ENCODE measurements at places on chromosomes 16 and 17.
A peak's percentile ranks its signal among the peaks of the same experiment; 100 is the strongest.

GRCh38 chr17:36674278-36674650 lies 72.9 kb downstream of the MRM1 start:
- no peak for DNase-seq
- no peak overlapping the region for H3K4me3 ChIP-seq
- H3K36me3 ChIP-seq = no peaks in the 10 kb centered on the region
- peaks cover 3% of the 10 kb centered on the region for H3K27me3 ChIP-seq
- no peak overlapping the region for H3K27ac ChIP-seq

DNA sequence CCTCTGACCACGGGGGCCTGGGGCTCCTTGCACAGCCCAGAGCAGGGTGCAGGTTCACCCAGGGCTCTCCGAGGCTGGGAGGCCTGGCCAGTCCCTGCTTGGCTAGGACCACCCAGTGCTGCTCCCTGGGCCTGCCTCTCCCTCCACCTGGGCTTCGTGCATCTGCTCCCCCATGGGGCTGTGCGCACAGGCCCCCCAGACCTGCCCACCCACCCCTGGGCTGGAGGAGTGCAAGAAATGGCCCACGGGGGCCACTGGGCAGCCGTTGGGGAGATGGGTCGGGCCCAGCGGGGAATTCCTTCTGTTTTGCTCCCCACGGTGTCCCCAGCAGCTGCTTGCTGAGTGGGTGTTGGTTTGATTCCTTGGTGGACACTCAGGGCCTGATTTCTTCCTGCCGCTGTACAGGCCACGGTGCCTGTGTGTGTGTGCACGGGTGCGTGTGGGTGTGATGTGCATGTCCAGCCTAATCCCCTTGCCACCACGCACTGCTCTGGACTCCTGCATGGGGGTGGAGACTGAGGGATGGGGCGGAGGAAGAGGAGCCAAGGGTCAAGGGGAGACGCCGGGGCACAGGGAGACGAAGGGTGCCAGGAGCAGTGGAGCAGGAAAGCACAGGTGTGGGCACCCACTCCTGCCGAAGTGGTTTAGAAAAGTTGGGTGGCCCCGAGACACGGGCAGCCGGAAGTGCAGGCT lies 8.5 kb downstream of the PRSS27 start:
- H3K27ac ChIP-seq = no peak overlapping the region
- H3K27me3 ChIP-seq = no peaks in the 10 kb centered on the region
- peaks cover 4% of the 10 kb centered on the region for H3K4me1 ChIP-seq
- H3K4me3 ChIP-seq = no peak overlapping the region
- no peaks in the 10 kb centered on the region for H3K36me3 ChIP-seq
- DNase-seq = no peak

- H3K27me3 ChIP-seq = no peaks in the 10 kb centered on the region
- no peak overlapping the region for H3K27ac ChIP-seq
These were observed 37.2 kb upstream of the TBX2 start for GRCh38 chr17:61362396-61362795.

DNA sequence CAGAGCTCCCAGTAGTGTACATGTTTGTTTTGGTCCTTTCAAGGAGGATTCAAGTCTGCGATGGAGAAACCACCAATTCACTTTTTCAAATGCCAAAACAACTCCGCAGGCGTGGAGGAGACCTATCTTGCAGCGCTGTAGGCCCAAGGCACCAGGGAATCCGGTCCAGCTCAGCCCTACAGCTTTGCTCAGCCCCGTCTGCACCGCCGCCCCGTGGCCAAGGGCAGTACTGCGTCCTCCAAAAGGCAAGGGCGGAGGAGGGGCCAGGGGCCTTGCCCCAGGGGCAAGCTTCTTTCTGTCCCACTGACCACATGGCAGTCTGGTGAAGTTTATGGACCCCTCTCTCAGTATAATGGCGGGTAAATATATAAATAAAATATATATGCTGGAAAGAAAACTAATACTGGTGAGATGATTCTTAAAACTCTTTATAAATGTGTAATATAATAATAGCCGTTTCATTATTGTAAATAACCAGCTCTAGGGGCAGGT lies 709 bp upstream of the CD300LG start:
- no peaks in the 10 kb centered on the region for H3K4me1 ChIP-seq
- H3K27ac ChIP-seq = no peak overlapping the region
- H3K4me3 ChIP-seq = no peak overlapping the region

- H3K4me3 ChIP-seq = no peak overlapping the region
- no peak overlapping the region for H3K27ac ChIP-seq
- no peak for DNase-seq
These were observed 9.1 kb downstream of the ASIC2 start for GRCh38 chr17:33284022-33284421.

GRCh38 chr17:18322522-18322921 lies 7.4 kb downstream of the SMCR8 start:
- H3K27ac ChIP-seq = peak overlapping the region; percentile 26
- no peak overlapping the region for H3K4me3 ChIP-seq
- peaks cover 34% of the 10 kb centered on the region for H3K4me1 ChIP-seq
- H3K36me3 ChIP-seq = no peaks in the 10 kb centered on the region
- DNase-seq = peak; percentile 31
- no peaks in the 10 kb centered on the region for H3K27me3 ChIP-seq

- H3K27ac ChIP-seq = no peak overlapping the region
- H3K4me3 ChIP-seq = no peak overlapping the region
- H3K36me3 ChIP-seq = no peaks in the 10 kb centered on the region
- no peak for DNase-seq
- H3K4me1 ChIP-seq = peaks cover 33% of the 10 kb centered on the region
These were observed 17.0 kb downstream of the SRCIN1 start for GRCh38 chr17:38588788-38589174.

GRCh38 chr17:3762922-3763776 lies 37.8 kb downstream of the ITGAE start:
- H3K4me1 ChIP-seq = peaks cover 57% of the 10 kb centered on the region
- H3K27me3 ChIP-seq = no peaks in the 10 kb centered on the region
- peak; percentile 89 for DNase-seq
- H3K36me3 ChIP-seq = peaks cover 14% of the 10 kb centered on the region

DNA sequence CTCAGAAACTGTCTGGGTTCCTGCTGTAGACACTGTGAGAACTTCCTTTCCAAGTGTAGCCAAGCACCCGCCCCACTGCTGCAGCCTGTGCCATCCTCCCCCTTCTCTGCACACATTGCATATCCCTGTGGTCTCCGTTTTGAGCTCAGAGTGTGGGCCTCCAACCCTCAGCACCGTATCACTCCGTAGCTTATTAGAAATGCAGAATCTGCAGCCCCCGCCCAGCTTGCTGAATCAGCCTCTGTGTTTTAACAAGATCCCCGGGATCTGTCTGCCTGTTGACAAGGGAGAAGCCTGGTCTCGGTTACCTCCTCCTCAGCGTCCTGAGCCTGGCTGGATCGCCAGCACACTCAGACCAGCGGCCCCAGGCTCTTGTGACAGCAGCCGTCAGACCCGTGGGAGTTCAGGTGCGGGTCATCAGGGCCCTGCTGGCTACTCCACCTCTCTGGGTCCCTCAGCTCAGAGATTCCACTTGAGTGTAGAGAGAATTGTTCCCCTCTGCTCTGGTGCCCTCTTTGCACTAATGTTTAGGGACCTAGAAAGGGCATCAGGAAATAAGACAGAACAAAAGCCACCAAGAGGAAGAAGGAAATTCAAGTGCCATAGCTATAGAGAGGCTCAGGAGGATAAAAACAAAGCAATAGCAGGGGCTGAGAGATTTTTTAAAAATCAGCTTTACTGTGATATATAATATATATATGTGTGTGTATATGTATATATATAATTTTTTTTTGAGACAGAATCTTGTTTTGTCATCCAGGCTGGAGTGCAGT lies 92.3 kb downstream of the PITPNC1 start:
- peaks cover 6% of the 10 kb centered on the region for H3K36me3 ChIP-seq
- H3K4me1 ChIP-seq = peaks cover 45% of the 10 kb centered on the region
- H3K27ac ChIP-seq = peak overlapping the region; percentile 82
- no peak for DNase-seq
- no peaks in the 10 kb centered on the region for H3K27me3 ChIP-seq

DNA sequence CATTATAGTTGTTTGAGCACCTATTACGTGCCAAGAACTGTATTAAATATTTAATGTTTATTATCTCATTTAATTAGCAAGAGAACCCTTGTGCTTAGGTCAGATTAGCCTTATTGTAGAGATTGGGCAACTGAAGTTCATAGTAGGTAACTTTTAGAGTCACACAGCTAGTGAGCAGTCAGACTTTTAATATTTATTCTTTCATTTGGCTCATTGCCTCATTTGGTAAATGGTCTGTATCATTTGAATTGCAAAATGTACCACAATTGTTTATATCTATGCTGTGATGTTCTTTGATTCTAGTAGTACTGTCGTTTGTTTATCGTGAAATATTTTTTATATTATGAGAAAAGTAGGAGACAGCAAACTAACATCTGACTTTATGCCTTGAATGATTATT lies 7.6 kb downstream of the CLTC start:
- peaks cover 4% of the 10 kb centered on the region for H3K36me3 ChIP-seq
- H3K4me1 ChIP-seq = peaks cover 41% of the 10 kb centered on the region
- no peak overlapping the region for H3K4me3 ChIP-seq
- H3K27ac ChIP-seq = peak overlapping the region; percentile 12
- no peaks in the 10 kb centered on the region for H3K27me3 ChIP-seq

DNA sequence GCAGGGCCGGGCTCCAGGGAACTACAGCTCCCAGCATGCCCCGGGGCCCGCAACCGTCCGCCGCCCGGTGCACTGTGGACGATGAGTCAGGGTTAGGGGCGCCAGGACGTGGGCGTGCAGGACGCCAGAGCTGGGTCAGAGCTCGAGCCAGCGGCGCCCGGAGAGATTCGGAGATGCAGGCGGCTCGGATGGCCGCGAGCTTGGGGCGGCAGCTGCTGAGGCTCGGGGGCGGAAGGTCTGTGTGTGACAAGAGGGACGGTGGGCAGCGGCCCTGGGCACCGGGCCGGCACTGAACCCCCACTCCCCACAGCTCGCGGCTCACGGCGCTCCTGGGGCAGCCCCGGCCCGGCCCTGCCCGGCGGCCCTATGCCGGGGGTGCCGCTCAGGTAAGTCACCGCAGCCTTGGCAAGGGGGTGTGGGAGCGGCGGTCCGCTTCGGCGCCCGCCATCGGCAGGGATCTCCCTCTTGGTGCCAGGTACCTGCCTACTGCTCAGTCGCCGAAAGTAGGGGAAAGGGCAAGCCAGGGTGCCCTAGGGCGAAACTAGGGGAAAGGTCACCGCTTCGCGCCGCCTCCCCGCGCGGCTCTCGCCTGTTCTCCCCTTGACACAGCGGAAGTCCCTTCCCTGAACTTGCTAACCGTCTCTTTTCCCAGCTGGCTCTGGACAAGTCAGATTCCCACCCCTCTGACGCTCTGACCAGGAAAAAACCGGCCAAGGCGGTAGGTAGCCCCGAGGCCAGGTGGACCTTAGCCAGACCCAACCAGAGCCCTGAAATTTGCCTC lies at the start of the genes ACADVL and DLG4:
Gene ACADVL, plus strand, starts transcription at position 127 of the 781 bp plus-strand sequence. Its CDS starts 47 bp downstream, at position 174.
Gene DLG4, minus strand, starts transcription at position 25 of the 781 bp plus-strand sequence.
- H3K4me1 ChIP-seq = peaks cover 47% of the 10 kb centered on the region
- no peaks in the 10 kb centered on the region for H3K36me3 ChIP-seq
- peak within 1 kb of the TSS; percentile 98 for H3K27ac ChIP-seq

DNA sequence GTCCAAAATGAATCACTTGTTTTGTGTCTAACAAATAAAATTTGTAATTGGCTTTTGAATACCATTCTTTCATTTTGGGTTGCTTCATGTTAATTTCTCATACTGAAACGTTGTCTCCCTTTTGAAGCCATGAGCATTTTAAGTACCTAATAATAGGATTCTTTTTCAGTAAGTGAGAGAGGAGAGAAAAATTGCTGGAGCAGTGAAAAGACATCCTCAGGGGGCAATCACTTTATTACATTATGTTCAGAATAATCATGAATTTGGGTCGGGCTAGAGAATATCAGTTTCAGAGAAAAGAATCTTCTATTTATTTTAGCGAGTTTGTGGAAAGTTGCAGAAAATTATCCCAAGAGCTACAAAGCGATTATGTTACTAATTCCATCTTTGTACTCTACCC lies 96.8 kb downstream of the CNTNAP4 start:
- no peak overlapping the region for H3K27ac ChIP-seq
- H3K27me3 ChIP-seq = no peaks in the 10 kb centered on the region
- no peak overlapping the region for H3K4me3 ChIP-seq

DNA sequence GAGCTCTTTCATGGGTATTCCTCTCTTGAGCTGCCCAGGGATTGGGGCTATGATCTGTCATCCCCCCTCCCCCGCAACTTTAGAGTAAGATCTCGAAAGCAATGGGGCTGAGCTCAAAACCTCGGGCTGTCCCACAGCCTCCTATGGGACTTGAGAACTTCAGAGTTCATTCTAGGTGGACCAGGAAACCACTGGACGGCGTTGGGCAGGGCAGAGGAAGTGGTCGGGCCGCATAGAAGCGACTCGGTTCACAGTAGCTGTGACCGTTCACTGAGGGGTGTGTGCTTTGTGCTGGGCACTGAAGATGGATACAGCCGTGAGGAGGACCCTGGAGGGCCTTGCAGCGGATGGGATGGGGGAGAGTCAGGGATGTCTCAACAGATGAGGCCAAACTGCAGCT lies 292.0 kb downstream of the CPPED1 start:
- DNase-seq = no peak
- H3K36me3 ChIP-seq = no peaks in the 10 kb centered on the region
- H3K4me1 ChIP-seq = peaks cover 23% of the 10 kb centered on the region
- peak overlapping the region; percentile 35 for H3K4me3 ChIP-seq
- H3K27ac ChIP-seq = peak overlapping the region; percentile 48
- no peaks in the 10 kb centered on the region for H3K27me3 ChIP-seq

DNA sequence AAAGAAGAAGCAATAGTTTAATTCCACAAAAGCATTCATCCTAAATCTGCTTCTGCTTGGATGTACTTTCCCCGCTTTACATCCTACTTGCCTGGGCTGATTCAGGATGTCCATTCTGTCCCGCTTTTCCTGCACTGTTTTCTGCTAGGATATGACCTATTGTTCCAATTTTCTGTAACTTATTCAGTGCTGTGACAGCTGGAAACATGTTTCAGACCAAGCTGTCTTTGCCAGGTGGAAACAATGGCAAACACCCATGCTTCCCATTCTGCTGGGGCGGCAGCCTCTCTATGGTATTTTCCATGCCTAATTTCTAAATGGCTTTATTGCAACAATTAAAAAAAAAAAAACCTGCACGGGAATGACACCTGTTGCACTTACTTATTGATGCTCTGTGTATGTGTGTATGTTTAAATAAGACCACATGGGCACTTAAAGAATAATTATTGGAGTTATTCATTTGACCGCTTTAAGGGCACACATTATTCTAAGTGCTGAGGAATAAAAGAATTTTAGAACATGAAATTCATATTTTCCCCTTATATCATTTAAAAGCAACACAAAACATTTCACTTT lies 21.0 kb downstream of the COQ7 start:
- H3K4me3 ChIP-seq = no peak overlapping the region
- H3K27me3 ChIP-seq = peaks cover 24% of the 10 kb centered on the region
- H3K36me3 ChIP-seq = peaks cover 8% of the 10 kb centered on the region
- H3K4me1 ChIP-seq = peaks cover 8% of the 10 kb centered on the region

- H3K27ac ChIP-seq = no peak within 1 kb of the TSS
- DNase-seq = peak; percentile 49
- H3K27me3 ChIP-seq = peaks cover 37% of the 10 kb centered on the region
- H3K4me1 ChIP-seq = peaks cover 12% of the 10 kb centered on the region
- peak within 1 kb of the TSS; percentile 43 for H3K4me3 ChIP-seq
- no peaks in the 10 kb centered on the region for H3K36me3 ChIP-seq
These were observed at the start of gene TLCD3B for GRCh38 chr16:30030841-30031413. TSS of gene TLCD3B (minus strand) at chr16:30031271. CDS start at chr16:30030527, 744 bp downstream.

DNA sequence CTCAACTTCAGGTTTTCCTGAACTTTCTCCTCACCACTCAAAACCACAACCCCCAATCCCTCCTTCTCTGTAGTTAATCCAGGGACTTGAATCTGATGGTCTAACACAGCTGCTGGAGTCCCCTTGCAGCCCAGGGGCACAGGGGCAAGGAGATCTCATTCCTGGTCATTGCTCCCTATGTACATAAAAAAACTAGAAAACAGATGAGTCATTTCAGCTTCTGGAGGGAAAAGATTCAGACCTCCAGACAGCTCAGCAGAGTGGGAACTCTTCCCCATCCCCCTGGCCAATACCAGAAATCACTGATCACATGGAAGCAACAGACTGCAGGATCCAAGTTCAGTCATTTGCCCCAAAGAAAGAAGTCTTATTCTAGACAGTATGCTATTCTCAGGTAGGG lies 62.1 kb downstream of the DYNLRB2 start:
- H3K27ac ChIP-seq = no peak overlapping the region
- no peak for DNase-seq
